SK-N-SH (cell line): ENCODE measurements at places on chromosomes 3 and 15.

DNA sequence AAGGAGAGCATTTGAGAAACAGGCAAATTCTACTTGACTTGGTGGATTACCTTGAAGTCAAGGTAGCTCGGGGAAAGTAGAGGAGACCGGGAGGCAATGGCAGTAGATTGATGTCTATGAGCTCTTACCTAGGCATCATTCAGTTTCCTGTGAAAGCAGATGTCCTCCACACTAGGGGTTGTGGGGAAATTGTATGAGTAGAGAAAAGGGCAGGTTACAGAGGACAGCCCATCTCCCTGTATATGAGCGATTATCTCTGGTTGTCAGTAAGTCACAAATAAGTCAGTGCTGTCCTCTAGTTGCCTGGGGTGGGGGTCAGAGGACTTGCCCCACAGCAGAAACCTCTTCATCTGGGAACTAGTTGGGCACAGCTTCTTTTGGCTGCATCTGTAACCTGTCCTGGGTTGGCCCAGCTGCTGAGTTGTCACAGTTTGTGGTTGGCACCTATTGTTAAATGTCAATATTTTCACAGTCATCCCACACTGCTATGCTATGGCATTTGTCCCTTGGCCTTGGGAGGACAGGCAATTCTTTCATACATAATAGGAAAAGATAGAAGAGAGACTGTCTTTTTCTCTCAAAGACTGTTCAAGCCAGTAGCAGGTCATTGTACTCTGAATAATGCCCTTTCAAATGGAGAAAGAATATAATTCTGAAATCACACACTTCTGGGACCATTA, 53.6 kb upstream of the LRRFIP2 start:
- no peak for DNase-seq

DNA sequence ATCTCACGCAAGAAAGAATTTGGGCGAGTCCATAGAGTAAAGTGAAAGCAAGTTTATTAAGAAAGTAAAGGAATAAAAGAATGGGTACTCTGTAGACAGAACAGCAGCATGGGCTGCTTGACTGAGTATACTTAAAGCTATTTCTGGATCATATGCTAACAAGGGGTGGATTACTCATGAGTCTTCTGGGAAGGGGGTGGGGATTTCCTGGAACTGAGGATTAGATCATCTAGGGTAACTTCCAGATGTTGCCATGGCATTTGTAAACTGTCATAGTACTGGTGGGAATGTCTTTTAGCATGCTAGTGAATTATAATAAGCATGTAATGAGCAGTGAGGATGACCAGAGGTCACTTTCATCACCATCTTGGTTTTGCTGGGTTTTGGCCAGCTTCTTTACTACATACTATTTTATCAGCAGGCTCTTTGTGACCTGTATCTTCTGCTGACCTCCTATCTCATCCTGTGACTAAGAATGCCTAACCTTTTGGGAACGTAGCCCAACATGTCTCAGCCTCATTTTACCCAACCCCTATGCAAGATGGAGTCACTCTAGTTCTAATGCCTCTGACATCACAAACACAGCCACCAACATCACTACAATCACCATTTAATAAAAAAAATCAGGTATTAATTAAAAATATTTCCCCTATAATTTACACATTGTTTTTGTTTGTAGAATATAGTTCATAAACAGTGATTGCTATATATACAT, 890.7 kb upstream of the EPHA6 start:
- DNase-seq = no peak

DNA sequence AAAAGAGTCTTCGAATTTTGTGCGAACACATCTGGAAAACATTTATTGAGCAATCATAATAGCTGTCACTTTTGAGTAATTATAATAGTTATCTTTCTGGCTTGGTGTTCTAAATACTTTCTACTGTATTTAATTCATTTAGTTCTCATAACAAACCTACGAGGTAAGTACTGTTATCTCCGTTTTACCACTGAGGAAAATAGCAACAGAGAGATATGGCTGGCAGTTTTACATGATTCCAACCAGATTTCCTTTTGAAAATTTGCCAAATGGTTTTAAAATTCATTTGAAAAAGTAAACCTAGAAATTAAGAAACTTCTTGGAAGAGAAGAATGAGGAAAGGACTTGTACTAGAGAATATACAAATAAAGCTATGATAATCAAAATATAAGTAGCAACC, 37.3 kb upstream of the MGA start:
- DNase-seq = no peak

DNA sequence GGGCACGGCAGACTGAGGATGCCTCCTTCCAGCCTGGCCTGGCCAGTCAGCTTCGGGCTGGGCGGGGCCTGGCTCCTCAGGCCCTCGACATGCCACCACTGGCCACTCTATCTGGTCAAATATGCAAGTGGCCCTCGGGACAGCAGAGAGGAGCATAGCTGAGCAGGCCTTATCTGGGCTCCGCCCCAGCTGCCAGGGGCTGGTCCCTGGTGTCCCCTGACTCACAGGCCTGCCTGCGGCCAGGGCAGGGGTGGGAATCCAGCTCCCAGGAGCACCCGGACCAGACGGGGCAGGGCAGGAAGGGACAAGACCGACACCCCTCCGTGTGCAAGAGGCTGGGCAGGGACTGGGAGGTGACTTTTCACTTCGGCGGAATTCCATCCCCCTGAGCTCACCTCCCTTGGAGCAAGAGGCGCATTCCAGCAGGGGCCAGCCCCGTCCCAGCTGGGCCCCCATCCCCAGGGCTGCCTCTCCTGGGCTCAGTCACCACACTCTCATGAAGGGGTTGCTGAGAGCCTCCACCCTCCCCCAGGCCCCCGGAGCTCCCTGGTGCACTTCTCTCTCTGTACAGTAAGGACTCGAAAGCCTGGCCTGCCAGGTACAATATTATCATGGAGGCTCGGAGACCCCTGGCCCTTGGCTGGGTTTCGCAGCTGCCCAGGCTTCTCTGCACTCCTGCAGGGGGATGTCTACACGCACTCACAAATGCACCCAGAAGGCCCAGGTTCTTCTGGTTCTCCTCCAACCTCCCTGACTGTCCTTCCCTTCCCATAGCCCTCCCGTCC, 29.5 kb downstream of the WNT7A start:
- DNase-seq = no peak

DNA sequence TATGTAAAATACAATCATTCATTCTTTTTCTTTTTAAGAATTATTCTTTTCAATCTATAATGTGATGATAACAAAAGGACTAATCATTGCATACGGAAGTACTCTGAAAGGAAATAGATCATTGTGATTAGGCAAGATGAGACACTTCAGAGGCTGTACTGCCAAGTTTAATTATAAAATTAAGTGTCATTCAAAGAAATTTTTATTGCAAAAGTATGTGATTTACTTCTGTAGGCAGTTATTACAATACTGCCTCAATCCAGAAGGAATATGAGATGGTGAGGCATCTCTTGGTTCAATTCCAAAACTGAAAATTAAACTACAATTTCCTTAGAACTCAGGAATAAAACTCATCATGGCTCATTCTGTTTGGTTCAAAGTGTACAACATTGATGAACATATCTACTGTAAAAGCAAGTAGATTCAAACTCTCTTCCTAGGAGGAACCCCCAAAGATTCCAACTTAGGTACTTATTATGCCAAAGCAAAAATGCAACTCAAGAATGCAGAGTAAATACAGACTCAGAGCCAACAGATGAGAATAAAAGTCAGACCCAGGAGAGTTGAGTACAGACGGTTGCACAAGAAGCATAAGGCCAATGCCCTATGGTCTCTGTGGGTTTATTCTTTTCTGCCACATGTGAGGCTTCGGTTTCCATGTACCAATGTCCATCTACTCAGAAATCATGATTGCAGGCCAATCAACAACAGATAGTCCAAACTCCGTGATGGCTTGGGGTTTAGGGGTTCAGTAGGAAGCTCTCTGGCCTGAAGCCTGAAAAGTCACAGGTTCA, 118.5 kb upstream of the WNT5A start:
- DNase-seq = no peak

DNA sequence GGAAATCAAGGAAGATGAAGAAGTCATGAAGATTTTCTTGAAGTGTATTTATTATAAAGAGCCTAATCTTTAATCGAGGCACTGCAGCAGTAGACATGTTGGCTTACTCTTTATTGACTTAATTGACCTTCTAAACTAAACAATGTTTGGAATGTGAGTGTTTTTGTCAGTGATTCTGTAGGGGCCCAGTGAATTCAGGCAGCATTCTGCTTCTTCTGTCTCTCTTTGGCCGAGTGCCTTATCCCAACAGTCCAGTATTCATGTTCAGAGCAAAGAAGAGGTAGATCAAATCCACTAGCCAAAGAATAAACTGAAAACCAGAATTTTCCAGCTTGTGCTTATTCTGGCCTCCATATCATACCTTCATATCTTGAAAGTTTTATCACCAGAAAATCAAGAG, 55.7 kb downstream of the RLBP1 start:
- no peak for DNase-seq
